ENCODE measurements at places on chromosomes 2 and 18. TPM values are rescaled to one million over a fixed set of nuclear protein-coding genes. Genes with fewer than 3 reads are reported as not detected.

DNA sequence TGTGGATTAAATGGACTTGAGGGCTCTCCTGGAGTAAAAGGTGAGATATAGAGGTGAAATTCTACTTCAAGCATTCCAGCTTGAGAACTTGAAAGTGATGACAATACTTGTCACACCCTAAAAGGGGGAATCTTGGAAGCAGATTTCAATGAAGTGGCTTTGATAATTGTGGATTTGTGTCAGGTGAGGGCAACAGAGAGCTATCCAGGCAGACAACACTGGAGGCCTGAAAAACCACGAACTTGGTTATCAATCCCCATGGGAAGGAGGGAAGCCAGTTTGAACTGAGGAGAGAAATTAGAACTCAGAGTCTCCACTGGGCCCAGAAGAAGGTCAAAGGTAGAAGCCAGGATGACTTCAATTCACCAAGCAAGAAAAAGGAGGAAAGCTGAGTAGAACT, 263.9 kb downstream of the FIGN start:
- DNase-seq, result no peak

GRCh38 chr2:199869227-199869541, 18.2 kb upstream of the FTCDNL1 start:
- DNase-seq, result no peak

OSR1 gene
- polyA plus RNA-seq, result 5.7 TPM

DNA sequence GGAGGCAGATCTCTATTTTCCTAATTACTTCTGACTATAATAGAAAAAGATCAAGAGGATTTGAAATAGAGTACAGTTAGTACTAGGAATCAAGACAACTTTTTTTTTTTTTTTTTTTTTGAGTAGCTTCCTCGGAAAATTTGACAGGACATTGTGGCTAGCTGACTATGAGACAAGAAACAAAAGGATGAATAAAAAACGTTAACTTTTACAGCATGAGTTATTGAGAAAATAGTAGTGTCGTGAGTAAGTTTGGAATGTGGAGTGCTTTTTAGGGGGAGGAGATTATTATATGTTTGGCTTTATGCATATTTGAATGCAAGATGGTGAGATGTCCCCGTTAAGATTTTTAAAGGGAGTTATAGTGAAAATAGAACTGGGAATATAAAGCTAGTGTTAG, 27.7 kb upstream of the CPS1 start:
- no peak for DNase-seq

UNC80 gene
- polyA plus RNA-seq, result 1.7 TPM

DNA sequence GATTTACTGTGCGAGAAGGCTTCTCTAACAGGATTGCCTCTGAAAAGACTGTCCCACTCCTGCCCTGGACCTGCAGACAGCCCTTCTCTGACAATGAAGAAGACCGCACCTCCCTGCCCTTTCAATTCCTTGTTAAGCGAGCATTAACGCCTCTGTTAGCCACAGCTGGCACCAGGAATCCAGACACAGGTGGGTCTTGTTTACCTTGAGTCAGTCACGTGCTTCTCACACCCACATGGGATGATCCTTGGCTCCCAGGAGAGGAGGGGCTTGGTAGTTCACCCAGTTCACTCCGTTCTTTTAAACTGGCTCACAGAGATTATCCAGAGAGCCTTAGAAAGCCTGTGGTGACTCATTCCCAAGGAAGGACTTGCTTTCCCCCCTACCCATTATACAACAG, 410.5 kb upstream of the MEIS1 start:
- DNase-seq, result no peak

DNA sequence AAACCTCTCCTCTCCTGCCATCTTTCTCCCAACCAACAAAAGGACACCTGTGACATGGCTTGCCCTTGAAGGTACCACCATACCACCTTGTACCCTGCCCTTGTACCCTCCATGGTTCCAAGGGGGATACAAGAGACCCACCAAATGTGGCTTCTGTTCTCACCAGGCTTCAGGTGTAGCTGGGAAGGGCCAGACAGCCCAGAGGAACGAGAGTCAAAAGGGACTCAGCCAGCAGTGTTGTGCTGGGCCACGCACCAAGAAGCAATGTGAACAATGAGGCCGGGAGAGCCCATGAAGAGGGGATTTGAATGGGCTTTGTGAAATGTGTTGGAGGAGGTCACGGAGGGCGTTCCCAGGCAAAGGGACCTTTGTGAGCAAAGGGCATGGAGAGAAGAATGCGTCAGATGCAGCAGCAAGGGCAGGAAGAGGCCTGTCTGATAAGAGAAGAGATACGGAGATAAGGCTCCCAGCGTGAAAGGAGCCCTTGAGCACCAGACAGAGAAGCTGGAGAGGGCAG, 48.6 kb downstream of the PLB1 start:
- DNase-seq, result no peak

TRIM54 gene
- polyA plus RNA-seq, result 3.9 TPM

Data from right renal cortex interstitium (tissue), 3 donors.